AG04450 (cell line): ENCODE measurements at places on chromosomes 3 and 15.

- DNase-seq = no peak
Measured at GRCh38 chr3:71641674-71642073, 58.1 kb upstream of the FOXP1 start.

GRCh38 chr3:122989856-122990575 lies 37.5 kb downstream of the SEMA5B start:
- DNase-seq = no peak

GRCh38 chr15:58501636-58502188 lies 69.9 kb downstream of the LIPC start:
- no peak for DNase-seq

- no peak for DNase-seq
Measured at GRCh38 chr3:101962055-101962454, 112.7 kb downstream of the NFKBIZ start.

DNA sequence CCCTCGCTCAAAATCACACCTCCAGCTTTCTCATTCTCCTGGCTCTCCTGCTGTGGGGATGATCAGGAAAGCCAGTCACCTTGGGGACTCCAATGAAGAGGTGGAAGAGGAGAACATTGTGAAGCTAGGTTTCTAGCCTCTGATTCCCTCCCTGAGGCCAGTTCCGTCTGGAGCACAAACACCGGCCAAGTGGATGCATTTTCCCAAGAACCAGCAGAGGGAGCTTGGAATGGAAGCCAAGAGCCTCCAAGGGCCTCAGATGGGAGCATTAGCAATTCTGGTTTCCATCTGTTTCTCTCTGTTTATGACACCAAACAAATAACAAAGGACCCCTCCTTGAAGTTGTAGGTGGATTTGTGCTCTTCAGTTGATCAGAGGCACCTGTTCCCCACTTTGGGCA lies 40.6 kb upstream of the NMNAT3 start:
- no peak for DNase-seq
